ENCODE measurements at places on chromosomes 1 and 21.

DNA sequence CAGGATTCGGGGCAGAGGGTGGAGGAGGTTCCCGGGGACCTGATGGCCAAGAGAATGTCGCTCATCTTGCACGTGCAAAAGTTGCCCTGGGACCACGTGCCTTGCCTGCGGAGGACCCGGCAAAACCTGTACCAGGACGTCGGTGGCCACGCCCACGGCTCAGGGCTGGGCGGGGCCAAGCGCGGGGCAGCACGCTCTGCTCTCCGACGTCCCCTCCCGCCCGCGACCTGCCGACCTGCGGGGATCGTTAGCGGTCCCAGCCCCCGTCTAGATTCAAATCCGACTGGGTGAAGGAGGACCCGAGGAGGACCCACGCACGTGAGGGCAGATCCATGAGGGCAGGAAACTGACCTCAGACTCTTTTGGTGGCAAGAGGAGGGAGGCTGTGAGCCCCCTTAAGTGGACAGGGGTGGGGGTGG lies at the start of gene C1orf167:
TSS of gene C1orf167 (plus strand) at position 206 of the 419 bp plus-strand sequence. CDS start 2,208 bp downstream, outside the sequence.
- DNase-seq, result peak; percentile 46

GRCh38 chr1:26710811-26711210 lies 15.0 kb downstream of the ARID1A start:
- no peak for DNase-seq

- DNase-seq, result no peak
Observed at GRCh38 chr1:16385659-16386453, 18.8 kb downstream of the SZRD1 start.

DNA sequence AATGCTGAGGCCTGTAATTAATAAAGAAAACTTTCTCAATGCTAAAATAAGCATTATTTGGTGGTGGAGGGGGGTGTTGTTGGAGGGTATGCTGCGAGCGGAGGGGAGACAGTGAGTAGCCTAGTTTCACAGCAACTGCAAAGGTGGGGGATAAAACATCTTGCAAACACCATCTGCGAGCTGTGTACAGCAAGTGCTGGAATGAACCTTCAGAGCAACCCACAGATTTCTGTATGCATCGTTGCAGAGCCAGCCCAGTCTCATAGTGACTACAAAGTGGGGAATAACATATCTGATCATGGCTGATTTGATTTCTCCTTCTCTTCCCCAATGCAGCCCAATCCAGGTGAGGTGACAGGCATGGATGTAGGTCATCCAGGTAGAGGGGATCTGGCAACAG lies 80.7 kb upstream of the COG2 start:
- no peak for DNase-seq

DNA sequence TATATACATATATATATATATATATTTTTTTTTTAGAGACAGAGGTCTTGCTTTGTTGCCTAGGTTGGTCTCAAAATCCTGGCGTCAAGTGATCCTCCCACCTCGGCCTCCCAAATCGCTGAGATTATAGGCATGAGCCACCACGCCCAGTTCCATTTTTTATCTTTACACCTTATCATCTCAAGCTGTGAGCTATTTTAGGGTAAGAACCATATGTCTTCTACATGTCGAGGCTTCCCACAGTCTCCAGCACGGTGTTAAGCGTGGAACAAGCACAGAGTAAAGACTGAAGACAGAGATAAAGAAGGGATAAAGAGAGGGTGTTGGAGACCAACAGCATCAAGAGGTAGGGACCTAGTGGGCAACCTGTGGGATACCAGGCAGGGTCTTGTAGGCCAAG lies 14.2 kb downstream of the ARHGEF2 start:
- no peak for DNase-seq

DNA sequence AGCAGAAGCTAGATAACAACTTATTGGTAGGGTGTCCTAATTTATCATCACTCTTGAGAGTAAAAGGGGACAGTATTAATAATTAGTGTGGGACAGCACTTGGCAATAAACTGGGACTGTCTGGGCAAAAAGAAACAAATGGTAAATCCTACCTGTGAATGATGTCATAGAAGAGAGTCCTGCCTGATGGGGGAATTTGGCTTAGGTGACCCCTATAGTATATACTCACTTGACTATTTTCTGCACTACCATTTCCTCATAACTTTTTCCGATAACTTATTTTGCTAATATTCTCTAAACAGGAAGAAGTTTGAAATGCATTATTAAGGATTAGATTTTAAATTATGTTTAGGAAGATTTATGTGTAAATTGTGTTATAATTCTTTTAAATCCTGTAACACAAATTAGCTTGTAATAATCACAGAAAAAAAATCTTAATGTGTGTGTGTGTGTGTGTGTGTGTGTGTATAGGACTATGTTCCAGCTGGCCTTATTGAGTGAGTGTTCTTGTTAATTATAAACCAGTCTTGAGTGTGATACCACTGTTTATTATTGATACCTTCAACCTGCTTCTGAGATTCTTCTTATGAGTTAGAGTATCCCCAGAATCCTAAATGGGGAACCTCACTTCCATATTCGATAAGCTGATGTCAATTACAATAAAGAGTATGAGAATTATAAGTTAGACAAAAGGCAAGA lies 144.2 kb upstream of the C1orf105 start:
- DNase-seq, result no peak

GRCh38 chr1:197526736-197527371 lies 248.4 kb downstream of the DENND1B start:
- DNase-seq, result peak; percentile 73

DNA sequence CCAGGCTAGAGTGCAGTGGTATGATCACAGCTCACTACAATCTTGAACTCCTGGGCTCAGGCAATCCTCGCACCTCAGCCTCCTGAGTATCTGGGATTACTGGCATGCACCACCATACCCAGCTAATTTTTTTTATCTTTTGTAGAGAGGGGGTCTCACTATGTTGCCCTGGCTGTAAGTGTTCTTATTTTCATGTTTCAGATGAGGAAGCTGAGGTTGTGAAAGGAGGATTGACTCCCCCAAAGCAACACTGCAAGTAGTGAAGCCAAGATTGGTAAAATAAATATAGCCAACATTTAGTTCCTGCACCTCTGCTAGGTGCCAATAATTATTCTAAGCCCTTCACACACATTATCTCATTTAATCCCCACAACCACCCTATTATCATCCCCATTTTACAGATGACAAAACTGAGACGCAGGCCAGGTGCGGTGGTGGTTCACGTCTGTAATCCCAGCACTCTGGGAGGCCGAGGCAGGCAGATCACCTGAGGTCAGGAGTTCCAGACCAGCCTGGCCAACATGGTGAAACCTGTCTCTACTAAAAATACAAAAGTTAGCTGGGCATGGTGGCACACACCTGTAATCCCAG lies 2.1 kb downstream of the PMVK start:
- no peak for DNase-seq

DNA sequence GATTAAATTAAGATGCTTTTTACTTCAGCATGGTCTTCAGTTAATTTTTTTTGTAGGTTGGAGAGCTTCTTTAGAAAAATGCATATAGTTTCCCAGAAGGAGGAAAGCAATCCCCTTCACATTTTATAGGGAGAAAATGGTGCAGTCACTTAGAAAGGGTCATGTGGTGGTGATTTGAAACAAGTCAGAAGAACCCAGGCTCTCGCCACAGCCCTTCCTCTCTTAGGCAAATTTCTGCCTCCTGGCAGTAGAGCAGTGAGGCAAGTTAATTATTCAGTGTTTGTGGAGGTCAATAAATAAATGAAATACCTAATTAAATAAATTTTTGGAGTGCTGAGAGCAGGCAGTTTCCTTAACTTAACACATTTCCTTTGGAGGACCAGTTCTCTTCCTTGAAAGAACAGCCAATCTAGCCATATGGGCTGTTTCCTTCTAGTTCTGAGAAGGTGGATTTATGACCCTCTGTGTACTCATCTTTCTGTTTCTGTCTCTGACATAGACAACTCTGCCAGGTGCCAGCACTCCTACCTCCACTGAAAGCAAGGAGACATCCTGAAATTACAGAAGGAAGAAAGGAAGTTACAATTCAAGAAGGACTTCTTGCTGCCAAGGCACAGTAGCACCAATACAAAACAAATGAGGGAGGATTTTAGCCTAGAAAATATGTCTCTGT lies 19.0 kb upstream of the POGZ start:
- no peak for DNase-seq

- DNase-seq, result no peak
Observed at GRCh38 chr1:30052178-30052577, 671.2 kb downstream of the MATN1 start.

DNA sequence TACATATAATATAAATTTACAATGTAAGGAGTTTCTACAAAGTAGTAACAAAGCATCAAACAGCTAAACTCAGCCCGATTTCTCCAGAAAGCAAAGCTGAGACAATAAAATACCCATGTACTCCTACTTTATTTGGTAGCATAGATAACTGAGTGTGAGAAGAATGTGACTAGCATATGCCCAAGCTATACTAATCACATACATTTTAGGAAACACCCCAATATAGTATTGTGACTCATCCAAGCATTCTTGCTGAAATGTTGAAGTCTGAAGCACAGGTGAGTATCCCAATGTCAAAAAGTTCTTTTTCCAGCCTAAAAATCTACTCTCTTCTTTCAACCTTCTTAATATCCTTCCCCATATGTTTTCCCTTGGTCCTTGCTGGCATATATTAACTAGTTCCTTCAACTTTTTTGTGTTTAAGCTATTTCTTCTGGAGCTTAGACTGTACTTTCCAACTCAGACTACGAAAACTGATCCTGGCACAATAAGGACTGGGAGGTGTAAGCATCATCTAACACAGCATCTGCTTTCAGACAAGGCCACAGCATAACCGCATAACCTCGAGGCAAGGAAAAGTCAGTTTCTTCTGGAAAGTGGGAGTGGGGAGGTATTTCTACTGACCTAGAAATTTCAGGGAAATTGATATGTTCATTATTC lies 163.0 kb upstream of the RNPC3 start:
- DNase-seq, result no peak

- no peak for DNase-seq
Observed at GRCh38 chr1:236751935-236752334, 43.2 kb upstream of the MTR start.

GRCh38 chr21:22468893-22469292 lies 1470.7 kb downstream of the NCAM2 start:
- no peak for DNase-seq

DNA sequence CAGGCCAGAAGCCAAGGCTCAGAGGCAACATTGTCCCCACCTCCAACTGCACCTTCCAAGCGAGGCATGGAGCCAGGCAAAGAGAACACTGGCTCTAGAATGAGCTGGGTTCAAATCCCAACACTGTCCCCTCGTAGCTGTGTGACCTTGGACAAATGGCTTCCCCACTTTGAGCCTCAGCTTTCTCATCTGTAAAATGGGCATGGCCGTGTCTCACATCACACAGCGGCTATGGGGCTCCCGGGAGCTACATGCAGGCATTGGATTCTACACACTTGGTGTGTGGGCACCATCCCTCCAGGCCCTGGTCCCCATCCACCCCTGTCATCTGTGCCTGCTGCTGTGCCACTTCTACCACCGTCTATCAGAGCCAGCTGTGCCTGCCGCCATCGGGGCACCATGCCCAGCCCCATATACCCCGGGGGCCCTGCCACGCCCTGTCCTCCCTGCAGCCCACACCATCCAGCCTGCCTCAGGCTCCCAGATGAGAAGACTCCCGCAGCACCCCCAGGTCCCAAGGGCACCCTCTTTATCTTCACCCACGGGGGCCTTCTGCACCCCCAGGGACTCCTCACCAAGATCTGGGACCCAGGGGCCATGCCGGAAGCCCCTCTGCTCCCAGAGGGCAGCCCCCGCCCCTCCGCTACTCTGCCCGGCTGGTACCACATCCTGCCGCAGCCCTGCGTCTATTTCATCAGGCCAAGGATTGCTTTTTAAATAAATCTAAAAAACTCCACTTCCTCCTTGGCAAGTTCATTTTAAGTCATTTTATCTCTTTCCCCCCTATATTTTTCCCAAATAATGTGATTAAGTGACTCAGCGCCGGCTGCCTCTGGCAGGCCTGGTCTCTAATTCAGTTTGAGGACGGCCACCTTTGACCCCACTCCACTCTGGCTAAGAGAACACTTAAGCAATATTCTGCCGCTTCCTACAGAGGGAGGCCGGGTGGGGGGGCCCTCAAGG lies 107.8 kb upstream of the TARDBP start:
- no peak for DNase-seq

- DNase-seq, result no peak
Observed at GRCh38 chr1:56074007-56074651, 505.2 kb downstream of the PLPP3 start.

GRCh38 chr1:16117936-16118335 lies 37.9 kb downstream of the EPHA2 start:
- no peak for DNase-seq

DNA sequence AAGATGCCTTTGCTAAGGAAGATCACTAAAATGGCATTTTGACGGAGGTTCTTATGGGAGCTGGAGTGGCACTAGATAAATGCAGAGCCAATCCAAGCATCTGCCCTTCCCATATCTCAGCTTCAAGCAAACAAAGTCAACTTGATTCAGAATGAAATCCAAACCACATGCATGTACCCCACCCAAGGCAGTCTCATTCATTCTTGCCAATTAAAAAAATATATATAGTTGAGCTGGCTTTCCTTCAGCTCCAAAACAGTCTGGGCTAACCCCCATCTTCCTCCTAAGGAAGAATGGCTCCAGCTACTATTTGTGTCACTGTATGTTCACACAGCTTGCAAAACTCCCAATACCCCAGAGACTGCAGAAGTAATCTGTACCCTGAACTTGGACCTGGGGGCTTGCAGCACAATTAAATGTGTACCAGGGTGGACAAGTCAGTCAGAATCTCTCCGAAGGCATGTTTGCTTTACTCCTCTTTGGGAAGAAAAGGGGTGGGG lies 35.4 kb downstream of the GPR3 start:
- DNase-seq, result no peak

GRCh38 chr1:30728832-30729638 lies 5.7 kb upstream of the MATN1 start:
- DNase-seq, result no peak

DNA sequence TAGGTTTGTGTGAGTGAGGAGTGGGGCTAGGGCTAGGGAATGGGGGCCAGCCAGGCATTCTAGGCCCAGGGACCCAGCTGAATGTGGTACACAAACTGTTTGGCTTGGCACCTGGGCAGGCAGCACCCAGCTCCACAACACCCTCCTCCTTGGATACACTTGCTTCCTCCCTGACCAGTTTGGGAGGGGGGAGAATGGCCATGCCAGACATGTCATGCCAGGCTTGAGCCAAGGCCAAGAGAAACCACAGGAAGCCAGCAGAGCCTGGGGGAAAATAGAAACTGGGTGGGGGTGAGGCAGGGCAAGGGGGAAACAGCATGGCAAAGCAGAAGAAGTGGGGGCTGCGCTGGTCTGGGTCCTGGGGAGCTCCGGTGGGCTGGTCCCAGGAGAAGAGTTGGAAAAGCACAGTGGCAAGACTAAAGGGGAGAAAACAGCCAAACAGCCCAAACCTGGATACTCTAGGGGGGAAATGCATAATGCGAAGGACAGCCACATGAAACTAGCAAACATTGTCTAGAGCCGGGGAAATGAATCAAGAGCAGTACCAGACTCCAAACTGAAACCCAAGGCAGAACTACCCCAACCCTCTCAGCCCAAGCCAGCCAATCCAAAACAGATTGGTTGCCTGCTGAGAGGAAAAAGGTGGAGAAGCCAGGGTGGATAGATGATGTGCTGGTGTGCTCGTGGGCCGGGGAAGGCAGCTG lies 47.9 kb downstream of the LGR6 start:
- no peak for DNase-seq

- no peak for DNase-seq
Observed at GRCh38 chr1:176885751-176886150, 278.8 kb downstream of the ASTN1 start.
